Liver (tissue), 10 donors: ENCODE measurements at places on chromosomes 12 and 14. TPM values are rescaled to one million over a fixed set of nuclear protein-coding genes. Genes with fewer than 3 reads are reported as not detected.

CACNA2D4 gene
- 1.5 TPM for total RNA-seq

CD69 gene
- 2.7 TPM for total RNA-seq

C12orf56 gene
- 0.47 TPM for total RNA-seq

DNA sequence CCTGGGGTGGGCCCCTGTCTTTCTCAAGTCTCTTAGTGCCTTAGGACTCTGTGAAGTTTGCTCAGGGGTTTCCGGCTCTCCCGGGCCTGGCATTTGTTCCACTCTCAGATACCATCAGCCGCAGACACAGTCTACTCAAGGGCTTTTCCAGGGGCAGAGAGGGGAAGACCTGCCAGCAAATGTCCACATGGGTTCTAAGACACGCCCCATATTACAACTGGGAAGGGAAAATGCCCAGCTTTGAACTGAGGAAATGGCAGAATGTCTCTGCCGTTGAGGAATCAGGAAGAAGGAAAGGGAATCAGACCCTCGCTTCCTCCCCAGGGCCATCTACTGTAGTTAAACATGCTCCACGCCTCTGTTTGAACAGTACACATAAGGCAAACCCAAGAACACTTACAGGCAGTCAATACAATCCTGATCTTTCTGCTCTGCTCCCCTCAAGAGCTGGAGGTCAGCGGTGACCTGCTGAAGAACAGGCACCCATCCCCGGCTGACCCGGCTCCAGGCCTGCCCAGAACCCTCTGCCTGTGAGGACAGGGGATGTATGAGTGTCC is 7.9 kb downstream of the CCDC85C start:
- H3K4me1 ChIP-seq, result peaks cover 41% of the 10 kb centered on the region
- DNase-seq, result no peak
- H3K36me3 ChIP-seq, result no peaks in the 10 kb centered on the region
- H3K4me3 ChIP-seq, result no peak overlapping the region
- H3K27ac ChIP-seq, result peak overlapping the region; percentile 35

- peak overlapping the region; percentile 42 for H3K27ac ChIP-seq
- H3K4me3 ChIP-seq, result no peak overlapping the region
- H3K4me1 ChIP-seq, result peaks cover 10% of the 10 kb centered on the region
- no peak for DNase-seq
Observed at GRCh38 chr12:123115409-123116121, 35.3 kb downstream of the PITPNM2 start.

- no peak overlapping the region for H3K27ac ChIP-seq
- no peak overlapping the region for H3K4me3 ChIP-seq
- no peaks in the 10 kb centered on the region for H3K27me3 ChIP-seq
- no peaks in the 10 kb centered on the region for H3K4me1 ChIP-seq
- DNase-seq, result no peak
Observed at GRCh38 chr14:23751616-23752015, 115.5 kb downstream of the DHRS2 start.

GRCh38 chr12:98002887-98003493 is 512.4 kb upstream of the TMPO start:
- H3K27me3 ChIP-seq, result peaks cover 3% of the 10 kb centered on the region
- H3K27ac ChIP-seq, result no peak overlapping the region
- no peaks in the 10 kb centered on the region for H3K36me3 ChIP-seq

- H3K27me3 ChIP-seq, result no peaks in the 10 kb centered on the region
- no peak for DNase-seq
- no peak overlapping the region for H3K27ac ChIP-seq
- no peaks in the 10 kb centered on the region for H3K36me3 ChIP-seq
- H3K4me3 ChIP-seq, result no peak overlapping the region
Observed at GRCh38 chr14:34380471-34380845, 81.6 kb downstream of the SPTSSA start.

- H3K36me3 ChIP-seq, result no peaks in the 10 kb centered on the region
- H3K27me3 ChIP-seq, result no peaks in the 10 kb centered on the region
- DNase-seq, result no peak
- no peak overlapping the region for H3K4me3 ChIP-seq
- no peak overlapping the region for H3K27ac ChIP-seq
Observed at GRCh38 chr14:100899884-100900771, 3.4 kb downstream of the RTL1 start.

DNA sequence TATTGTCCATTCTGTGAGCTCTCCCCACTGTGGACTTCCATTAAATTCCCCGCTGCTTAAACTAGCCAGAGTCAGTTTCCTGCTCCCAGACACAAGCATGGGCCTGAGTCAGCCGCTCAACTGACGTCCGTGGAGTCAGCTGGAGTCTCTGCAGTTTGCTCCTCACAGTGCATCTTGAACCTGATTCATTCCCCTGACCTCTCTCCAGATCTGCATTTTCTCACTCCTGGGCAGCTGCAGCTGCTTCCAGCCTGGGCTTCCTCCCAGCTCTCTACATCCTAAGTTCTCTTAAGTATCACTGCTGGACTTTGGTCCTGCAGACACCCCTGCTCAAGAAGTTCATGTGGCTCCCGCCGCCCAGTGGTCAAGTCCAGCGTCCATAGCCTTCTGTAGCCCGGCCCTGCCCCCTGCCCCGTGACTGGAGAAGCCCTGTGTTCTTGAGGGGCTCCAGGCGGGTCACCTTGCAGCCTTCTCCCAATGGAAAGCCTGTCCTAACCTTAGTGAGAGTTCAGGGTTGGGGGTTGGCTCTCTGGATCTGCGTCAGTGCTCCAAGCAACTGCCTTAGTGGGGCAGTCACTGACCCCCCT is 20.0 kb downstream of the NFKBIA start:
- no peaks in the 10 kb centered on the region for H3K36me3 ChIP-seq
- H3K4me1 ChIP-seq, result peaks cover 8% of the 10 kb centered on the region
- H3K27me3 ChIP-seq, result no peaks in the 10 kb centered on the region
- no peak for DNase-seq
- H3K4me3 ChIP-seq, result no peak overlapping the region

DNA sequence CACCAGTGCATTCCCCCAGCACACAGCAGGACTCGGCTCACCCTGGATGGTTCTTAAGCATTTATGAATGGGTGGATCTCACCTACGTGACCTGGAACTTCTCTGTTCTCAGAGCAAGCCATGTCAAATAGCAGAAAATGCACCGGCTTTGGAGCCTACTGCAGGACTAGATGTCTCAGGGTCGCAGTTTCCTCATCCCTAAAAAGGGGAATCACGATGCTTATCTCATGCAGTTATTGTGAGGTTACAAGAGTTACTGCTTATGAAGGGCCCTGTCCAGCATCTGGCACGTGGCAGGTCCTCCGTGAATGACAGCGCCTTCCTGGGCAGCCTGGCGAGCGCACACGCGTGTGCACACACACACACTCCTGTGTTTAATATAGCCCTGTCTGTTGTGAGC is 128.5 kb downstream of the ETV6 start:
- H3K27me3 ChIP-seq, result no peaks in the 10 kb centered on the region
- no peak overlapping the region for H3K27ac ChIP-seq
- H3K4me3 ChIP-seq, result no peak overlapping the region
- H3K4me1 ChIP-seq, result peaks cover 11% of the 10 kb centered on the region

DNA sequence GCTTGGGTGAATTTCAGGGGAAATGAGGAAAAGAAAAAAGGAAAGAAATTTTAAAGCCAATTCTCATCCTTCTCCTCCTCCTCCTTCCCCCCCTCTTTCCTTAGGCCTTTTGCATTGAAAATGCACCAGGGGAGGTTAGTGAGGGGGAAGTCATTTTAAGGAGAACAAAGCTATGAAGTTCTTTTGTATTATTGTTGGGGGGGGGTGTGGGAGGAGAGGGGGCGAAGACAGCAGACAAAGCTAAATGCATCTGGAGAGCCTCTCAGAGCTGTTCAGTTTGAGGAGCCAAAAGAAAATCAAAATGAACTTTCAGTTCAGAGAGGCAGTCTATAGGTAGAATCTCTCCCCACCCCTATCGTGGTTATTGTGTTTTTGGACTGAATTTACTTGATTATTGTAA is 1.9 kb downstream of the HOXC4 start:
- DNase-seq, result no peak
- no peak overlapping the region for H3K4me3 ChIP-seq
- no peaks in the 10 kb centered on the region for H3K27me3 ChIP-seq
- H3K36me3 ChIP-seq, result no peaks in the 10 kb centered on the region
- no peaks in the 10 kb centered on the region for H3K4me1 ChIP-seq
- no peak overlapping the region for H3K27ac ChIP-seq

GRCh38 chr12:98955284-98955683 is 310.2 kb downstream of the APAF1 start:
- DNase-seq, result no peak
- no peak overlapping the region for H3K27ac ChIP-seq
- H3K36me3 ChIP-seq, result no peaks in the 10 kb centered on the region
- H3K27me3 ChIP-seq, result no peaks in the 10 kb centered on the region
- no peaks in the 10 kb centered on the region for H3K4me1 ChIP-seq
- no peak overlapping the region for H3K4me3 ChIP-seq
